ENCODE measurements at places on chromosomes 3 and 15.
A peak's percentile ranks its signal among the peaks of the same experiment; 100 is the strongest.

- no peak for DNase-seq
These were observed 106.6 kb downstream of the LRIG1 start for GRCh38 chr3:66394019-66394752.

GRCh38 chr15:49438962-49439631, 16.1 kb downstream of the FGF7 start:
- no peak for DNase-seq

- DNase-seq: no peak
These were observed 640.6 kb upstream of the DPPA4 start for GRCh38 chr3:109977897-109978296.

DNA sequence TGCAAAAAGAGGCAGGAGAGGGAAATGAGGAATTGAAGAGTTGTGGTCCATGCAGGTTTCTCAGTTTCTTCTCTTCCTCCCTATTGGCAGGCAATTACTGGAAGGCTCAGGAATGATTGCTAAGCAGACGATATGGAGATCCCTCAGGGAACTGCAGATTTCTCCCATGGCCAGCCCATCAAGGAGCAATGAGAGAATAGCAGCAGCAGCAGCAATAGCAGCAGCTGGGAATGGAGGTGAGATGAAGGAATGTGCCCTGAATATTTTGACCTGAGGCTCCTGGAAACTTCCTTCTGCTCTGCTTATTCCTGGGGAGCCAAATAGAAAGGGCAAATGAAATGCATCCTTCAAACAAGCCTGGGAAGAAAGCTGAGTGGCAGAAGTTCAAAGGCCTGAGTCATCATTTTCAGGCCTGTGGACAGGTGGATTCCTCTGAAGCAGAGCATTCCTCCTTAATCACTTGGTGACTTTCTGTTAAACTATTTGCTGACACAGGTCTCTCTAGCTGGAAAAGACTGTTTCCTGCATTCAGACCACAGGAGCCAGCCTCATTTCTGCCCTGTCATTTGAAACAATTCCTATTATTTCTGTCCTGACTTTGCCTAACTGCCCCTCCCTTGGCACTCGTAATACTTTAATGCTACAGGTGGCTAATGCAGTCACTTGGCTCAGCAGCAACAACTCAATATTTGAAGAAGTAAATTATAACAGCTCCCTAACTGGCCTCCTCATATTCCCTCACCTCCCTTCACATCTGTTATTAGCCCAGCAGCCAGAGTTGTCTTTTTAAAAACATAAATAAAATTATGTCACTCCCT, 146.9 kb upstream of the GADL1 start:
- DNase-seq: no peak

DNA sequence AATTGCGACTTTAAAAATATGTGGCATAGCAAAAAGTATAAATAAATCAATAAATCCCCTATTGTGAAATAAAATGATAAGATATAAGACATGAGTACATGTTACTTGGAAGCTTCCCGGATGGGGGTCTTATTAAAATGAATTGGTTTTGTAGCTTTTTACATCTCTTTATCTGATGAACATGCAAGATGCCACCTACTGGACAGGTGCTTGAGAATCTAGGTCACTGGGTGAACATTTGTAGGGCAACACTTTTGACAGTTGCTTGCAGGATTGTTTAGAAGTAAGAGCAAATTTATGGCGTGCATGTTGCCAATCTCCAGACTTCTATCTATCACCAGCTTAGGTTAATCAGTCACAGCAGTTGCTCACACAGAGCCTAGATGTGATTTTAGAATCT, 362.7 kb upstream of the SUCLG2 start:
- DNase-seq: no peak

DNA sequence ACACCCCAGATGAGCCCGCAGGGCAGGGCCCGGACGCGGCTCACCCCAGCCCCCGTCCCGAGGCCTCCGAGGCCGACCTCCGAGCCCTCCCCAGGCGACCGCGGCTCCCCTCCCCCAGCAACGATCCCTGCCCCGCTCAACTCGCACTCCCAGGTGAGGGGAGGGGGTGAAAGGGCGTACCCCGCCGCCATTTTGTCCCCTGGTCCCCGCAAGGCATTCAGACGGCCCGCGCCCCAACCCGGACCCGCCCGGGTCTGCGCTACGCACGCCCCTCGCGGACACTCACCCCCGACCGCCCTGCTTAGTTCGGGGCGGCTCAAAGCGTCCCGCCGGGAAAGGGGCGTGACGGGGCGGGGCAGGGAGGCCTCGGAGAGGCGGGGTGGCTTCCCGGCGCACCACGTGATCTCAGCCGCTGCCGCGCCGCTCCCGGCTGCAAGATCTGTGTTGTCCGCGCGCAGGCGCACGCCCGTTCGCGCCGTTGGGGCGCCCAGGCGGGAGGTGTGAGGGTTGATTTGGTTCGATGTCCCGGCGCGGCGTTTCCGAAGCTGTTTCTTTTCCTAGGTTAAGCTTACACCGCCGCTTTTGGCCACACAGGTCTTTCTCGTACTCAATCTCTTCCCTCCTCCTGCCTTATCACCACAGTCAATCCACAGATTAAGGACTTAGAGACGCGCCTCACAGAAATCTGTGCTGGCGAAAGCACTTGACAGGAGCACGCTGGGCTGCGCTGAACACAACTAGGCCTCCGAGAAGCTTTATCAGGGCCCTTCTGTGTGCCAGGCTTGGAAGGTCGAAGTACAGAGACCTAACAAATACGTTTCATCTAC, at the start of gene SCAPER:
Gene SCAPER (minus strand): TSS at position 328 of the 827 bp plus-strand sequence. CDS start 21,523 bp downstream, outside the sequence.
- peak; percentile 96 for DNase-seq

DNA sequence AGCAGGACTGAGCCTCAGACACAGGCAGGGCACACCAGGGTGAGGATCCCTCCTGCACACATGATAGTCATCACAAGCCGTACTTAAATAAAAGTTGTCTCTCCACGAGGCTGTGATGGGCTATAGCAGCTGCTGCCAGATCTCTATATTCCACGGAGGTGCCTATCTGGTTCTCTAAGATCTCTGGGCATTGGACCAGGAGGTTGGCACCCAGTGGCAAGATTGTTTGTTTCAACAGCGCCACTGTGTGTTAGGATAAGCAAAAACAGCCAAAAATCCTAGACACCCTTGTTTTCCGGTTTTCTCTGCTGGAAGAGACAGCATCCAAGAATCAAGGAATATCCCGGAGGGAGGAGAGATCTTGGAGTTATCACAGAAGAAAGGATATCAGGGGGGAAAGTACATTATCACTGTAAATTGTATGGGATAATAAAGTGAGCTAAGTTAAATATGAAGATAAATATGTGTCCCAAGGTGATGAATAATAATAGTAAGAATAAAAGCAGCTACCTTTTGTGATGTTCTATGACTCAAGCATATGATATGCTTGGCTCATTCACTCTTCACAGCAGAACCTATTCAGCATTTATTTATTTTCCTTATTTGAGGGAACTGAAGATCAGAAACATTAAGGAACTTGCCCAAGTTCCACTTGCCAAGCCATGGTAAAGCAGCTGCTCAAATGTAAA, 90.6 kb upstream of the AKAP13 start:
- no peak for DNase-seq

- DNase-seq: no peak
These were observed 1016.0 kb downstream of the MCTP2 start for GRCh38 chr15:95247071-95247984.

GRCh38 chr3:79587150-79587549, 180.6 kb downstream of the ROBO1 start:
- DNase-seq: no peak

DNA sequence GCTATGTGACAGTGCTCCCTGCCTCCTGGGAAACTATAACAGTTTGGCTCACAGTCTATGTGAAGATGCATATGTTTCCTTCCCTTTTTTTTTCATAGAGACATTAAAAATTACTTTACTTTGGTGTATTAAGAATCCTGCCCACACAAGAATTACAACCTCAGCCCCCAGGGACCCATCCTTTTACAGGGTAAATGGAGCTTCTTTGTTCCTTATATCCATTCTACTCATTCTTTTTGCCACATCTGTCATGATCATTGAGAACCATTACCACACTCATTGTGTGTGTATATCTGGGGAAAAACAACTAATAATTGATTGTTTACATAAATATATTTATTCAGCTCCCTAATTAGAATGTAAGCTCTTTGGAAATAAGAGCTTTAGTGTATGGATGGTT, 157.4 kb downstream of the SSR3 start:
- DNase-seq: no peak
